ENCODE measurements at places on chromosomes 1 and 21.

- DNase-seq: no peak
Measured at GRCh38 chr1:192675716-192676115, 39.8 kb downstream of the RGS13 start.

- no peak for DNase-seq
Measured at GRCh38 chr1:231279683-231280082, 38.7 kb downstream of the GNPAT start.

- no peak for DNase-seq
Measured at GRCh38 chr1:53754484-53755312, 15.7 kb upstream of the GLIS1 start.

- no peak for DNase-seq
Measured at GRCh38 chr1:210362526-210362925, 33.8 kb downstream of the HHAT start.

- DNase-seq: no peak
Measured at GRCh38 chr1:27760426-27760825, 12.6 kb upstream of the STX12 start.

DNA sequence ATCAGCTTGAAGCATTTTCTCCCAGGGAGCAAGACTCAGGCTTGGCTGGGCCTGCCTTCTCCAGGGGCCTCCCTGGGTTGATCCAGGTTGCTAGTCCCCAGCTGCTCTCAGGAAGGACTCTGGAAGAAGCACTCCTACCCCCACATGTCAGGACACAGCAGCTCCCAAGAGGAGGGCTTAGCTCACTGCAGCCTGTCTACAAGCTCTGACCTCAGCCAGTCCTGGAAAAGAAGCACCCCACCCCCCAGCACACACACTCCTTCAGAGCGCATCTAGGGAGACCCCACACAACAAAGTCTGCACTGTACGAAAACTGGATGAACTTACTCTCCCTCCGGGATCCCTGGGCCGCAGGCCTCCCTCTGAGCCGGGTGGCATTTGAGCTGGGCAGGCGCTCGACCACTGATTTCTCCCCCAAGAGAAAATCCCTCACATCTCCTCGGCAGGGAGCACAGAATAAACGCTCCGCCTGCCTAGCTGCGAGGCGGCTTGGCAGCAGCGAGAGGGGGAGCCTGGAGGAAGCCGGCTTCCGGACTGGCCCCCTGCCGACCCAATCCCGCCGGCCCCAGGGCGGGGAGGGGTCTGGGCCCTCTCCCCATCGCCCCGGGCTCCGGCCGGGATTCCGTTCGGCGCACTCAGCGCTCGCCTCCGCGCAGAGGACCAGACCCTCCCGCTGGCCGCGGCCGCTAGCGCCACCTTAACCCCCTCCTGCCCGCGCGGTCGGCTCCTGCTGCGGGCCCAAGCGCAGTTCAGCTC lies at the start of gene KCNA2:
Gene KCNA2, minus strand, starts transcription at position 458 of the 756 bp plus-strand sequence. CDS start 1,576 bp downstream, outside the sequence.
- no peak for DNase-seq

GRCh38 chr1:222919478-222919865 lies 104.6 kb downstream of the DISP1 start:
- DNase-seq: no peak

DNA sequence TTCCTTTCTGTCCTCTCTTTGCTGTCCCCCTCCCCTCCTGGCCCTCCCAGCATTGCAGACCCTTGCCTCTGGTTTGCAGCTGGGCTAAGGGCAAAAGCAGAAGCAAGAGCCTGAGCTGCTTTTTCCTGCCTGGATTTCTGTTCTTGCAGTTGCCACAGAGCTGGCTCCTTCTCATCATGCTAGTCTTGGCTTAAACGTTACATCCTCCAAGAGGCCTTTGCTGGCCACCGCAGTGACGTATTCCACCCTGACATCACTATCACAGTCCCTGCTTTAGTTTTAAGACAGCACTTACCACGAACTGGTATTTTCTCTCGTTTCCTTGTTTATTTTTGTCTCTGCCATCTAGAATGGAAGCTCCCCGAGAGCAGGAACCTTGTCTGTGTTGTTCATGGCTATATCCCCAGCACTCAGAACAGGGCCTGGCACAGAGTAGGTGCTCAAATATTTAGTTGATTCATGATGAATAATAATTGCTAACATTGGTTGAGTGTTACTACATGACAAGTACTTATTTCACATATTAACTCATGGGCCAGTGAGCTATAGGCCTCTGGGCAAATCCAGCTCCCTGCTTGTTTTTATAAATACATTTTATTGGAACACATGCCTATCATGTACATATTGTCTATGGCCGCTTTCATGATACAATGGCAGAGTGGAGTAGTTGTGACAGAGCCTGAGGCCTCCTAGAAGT lies 13.2 kb upstream of the CSF1 start:
- DNase-seq: no peak

All from RWPE2 (cell line).